ENCODE measurements at places on chromosomes 6 and 20.

DNA sequence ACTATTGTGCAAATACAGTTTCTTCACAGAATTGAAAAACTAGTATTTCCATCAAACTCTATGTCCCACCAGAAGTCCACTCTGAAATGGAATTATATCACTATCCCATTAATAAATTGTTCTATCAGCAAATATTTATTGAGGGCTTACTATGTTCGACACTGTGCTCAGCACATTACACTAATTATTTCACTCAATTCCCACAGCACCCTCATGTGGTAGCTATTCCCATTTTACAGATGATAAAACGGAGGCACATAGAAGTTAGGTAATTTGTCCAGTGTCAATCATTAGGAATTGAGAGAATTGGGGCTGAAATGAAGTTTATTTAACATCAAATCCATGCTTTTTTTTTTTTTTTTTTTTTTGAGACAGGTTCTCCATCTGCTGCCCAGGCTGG lies 52.5 kb downstream of the MKKS start:
- no peak for DNase-seq

GRCh38 chr6:157814883-157815282 lies 8.2 kb upstream of the SNX9 start:
- no peak for DNase-seq

DNA sequence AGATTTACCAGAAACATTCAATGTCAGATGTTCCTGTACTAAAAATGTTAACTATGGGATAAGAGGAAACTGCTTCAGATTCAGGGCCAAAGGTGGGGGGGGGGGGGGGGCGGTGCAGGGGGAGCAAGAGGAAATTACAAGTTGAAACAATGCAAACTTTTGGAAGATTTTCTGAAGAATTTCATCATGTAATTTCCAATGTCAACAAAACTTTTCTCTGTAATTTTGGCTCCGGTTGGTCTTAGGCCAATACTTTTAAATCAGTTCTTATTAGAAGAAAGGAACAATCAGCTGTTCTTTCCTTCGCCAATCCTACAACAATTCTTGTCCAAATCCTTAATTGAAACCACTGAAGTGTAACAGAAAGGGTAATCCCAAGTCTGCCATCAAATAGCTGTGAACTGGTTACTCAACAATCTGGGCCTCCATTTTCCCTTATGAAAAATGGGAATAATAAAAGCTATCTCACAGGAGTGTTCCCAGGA lies 13.1 kb downstream of the UQCC1 start:
- no peak for DNase-seq

- DNase-seq = no peak
Measured at GRCh38 chr6:132954222-132954621, 139.9 kb downstream of the RPS12 start.

DNA sequence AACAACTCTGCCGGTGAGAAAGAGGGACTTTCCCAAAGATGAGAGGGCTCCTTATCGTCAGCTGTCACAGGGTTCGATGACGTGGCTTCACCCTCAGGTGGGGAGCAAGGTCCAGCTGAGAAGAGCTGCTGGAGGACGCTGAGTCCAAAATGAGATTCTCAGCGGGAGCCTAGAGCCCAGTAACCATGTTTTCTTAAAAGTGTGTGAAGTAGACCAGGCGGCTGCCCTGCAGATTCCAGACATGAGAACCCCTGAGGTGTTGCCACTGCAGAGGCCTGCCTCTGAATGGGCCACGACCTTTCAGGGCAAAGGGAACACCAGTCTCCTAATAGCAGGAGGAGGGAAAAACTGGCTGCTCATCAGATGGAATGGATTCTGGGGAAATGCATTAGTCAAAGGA lies 375.1 kb downstream of the BTBD9 start:
- DNase-seq = no peak

- DNase-seq = no peak
Measured at GRCh38 chr20:555976-556385, 12.4 kb upstream of the CSNK2A1 start.

GRCh38 chr6:161543684-161544309 lies 269.9 kb upstream of the AGPAT4 start:
- DNase-seq = no peak

DNA sequence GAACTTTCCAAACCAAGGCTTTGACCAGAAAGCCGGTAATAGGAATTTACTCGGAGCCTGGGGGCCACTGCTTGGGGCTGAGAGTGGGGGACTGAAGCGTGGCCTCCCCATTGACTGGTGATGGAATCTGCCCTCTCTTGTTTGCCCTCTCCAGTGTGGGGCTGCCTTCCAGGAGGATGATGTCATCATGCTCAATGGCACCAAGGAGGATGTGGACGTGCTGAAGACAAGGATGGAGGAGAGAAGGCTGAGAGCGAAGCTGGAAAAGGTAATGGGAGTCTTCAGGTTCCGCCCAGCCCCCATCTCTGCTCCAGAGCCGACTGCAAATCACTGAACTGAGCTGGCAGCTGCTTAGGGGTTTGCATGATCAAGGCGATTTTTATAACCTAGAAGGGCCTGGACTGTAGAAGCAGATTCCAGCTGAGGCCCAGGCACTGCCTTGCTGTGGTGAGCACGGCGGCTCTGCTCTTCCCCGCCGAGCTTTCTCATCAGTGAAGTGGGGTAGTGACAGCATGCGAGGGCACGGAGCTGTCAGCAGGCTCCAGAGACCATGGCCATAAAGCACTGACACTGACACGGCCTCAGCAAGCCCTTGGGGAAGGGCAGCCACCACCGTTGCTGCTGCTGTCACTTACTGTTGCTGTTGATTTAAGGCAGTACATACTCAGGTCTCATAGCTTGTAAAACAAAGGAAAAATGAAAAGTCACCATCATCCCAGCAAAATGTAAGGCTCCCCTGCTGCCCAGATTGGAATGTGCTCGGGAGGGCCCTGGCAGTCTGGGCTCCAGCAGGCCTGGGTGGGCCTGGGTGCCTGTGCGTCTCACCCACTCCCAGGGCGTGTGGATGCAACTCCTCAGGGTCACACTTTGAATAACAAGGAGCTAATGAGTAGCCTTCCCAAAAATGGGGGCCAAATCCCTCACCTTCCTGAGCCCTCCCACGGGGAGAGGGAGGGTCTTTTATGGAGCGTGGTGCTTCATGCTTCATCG lies 11.1 kb upstream of the FAM209A start:
- no peak for DNase-seq

- no peak for DNase-seq
Measured at GRCh38 chr6:144931172-144932035, 646.3 kb downstream of the UTRN start.

- no peak for DNase-seq
Measured at GRCh38 chr6:45787384-45787783, 228.3 kb downstream of the CLIC5 start.

DNA sequence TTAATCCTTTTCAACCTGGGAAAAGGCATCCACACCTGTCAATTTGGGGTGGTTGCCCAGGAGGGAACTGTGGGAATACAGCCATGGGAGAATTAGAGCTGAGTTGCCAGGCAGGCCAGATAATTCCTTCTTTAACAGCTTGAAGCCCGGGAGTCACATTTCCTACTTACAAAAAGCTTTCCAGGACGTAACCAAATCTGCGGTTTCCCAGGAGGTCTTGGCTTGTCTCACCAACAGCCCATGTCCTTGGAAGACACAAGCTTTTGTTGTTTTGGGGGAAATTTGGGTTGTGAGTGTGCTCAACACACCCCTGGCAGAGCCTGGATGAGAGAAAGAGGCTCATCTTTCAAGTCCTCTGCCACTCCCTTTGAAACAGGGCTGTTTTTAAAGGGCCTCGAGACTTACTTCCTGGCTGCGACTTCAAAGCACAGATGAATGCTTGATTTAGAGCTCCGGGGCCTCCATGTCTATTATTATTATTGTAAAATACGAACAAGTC lies 465.9 kb upstream of the BTBD3 start:
- DNase-seq = no peak

GRCh38 chr6:150695652-150696051 lies 96.0 kb downstream of the PLEKHG1 start:
- no peak for DNase-seq

- no peak for DNase-seq
Measured at GRCh38 chr6:26516481-26517427, 16.7 kb downstream of the BTN1A1 start.

- DNase-seq = no peak
Measured at GRCh38 chr6:87968435-87969278, 79.0 kb upstream of the SPACA1 start.

DNA sequence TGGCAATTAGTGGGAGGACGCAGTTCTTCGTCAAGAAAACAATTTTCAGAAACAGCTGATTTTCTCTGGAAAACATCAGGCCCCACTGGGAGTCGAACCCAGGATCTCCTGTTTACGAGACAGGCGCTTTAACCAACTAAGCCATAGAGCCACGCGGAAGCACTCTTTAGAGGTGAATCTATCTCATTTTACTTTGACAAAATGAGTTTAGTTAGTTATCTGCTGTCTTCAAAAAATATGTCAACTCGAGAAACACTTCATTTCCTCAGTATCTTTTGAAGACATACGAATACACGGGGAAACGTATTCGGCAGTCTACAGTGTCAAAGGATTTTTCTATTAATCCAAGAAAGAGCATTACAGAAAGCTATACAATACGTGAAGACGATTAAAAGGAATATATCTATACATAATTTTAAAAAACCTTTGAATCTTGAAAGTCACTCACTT lies 26.7 kb downstream of the GPX6 start:
- no peak for DNase-seq

DNA sequence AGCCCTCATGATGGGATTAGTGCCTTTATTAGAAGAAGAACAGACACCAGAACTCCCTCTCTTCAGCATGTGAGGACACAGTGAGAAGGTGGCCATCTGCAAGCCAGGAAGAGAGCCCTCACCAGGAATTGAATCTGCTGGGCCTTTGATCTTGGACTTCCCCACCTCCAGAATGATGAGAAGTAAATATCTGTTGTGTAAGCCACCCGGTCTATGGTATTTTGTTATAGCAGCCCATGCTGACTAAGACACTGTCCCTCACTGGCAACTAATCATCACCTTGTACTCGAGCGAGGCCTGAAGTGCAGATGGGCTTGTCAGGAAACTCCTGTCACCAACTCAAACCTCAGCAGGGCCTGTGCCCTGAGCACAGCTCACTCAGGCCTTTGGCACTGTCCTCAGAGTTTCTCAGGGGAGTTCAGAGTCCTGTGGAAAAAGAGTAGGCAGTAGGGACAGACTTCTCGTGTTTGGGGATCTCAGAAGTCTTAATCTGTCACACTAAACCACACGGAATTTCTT lies 62.0 kb downstream of the UST start:
- no peak for DNase-seq
